ENCODE measurements at places on chromosomes 4 and X.

GRCh38 chr4:18041114-18041513 is 19.6 kb upstream of the LCORL start:
- DNase-seq = no peak

- DNase-seq = no peak
Measured at GRCh38 chrX:109346491-109346890, 135.4 kb downstream of the GUCY2F start.

DNA sequence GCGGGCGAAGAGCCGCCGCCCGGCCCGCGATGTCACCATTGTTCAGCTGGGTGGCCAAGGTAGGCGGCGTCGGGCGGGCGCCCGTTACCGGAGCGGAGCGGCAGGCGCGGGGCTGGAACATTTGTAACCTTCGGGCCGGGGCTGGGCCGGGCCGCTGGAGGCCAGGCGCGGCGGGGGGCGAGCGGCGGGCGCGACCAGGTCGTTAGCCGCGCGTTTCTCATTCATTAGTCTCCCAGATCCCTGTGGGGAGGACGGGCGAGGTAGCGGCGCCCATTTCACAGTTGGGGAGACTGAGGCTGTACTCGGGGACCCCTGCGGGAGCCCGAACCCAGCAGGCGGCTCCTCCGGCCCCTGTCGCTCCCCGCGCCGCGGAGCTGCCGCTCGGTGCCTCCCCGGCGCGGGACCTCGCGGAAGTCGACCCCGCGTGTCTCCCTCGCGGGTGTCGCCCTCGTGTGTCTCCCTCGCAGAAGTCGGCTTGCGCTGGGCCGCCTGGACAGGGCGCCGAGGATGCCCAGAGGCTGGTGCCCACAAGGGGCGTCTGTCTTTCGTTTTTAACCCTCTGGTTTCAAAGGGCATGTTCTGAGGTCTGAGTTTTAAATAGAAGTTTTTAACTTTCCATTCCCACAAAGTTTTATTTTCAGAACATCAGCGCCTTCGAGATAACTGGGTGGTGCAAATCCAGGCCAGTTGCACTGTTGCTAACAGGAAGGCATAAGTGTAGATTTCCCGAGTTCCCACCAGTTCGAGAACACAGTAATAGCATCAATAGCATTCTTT is 17.5 kb downstream of the PTTG2 start:
- peak; percentile 69 for DNase-seq

DNA sequence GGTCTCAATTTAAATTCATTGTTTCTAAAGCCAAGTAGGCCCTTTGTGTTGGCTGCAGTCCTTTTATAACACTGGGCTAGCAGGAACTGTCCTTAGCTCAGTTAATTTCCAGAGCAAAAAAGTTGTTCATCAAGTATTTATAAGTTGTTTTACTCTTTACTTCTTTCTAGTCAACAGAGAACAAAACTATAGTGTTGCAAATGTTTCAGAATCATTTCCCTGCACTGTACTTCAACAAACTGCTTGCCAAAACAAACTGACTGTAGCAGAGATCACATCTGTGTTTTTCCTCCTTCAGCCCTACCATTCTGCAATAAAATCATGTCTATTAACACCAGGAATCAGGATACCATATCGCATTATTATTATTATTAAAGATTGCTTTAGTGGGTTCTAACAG is 168.5 kb upstream of the SH3RF1 start:
- no peak for DNase-seq

GRCh38 chr4:147418226-147418625 is 62.7 kb upstream of the EDNRA start:
- no peak for DNase-seq

DNA sequence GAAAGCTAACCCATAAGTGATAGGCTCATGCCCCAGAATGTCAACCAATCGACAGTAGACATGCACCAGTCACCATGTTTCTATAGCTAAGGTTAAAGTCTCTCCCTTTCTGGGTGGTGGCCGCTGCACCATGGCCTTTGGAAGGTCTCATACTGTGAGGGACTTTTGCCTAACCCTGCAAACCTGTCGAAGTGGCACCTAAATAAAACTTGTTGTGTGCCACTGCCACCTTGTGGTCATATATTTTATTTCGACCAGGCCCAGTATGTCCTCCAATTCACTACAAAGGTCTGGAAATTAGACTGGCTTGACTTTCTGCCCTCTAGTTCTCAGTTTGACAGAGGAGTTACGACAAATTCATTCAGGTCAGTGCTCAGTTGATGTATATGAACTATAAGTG is 163.1 kb downstream of the SMARCA1 start:
- DNase-seq = peak; percentile 38

GRCh38 chr4:73068491-73069337 is 802 bp downstream of the COX18 start:
- DNase-seq = no peak

GRCh38 chr4:4647041-4647440 is 105.2 kb upstream of the STX18 start:
- DNase-seq = no peak

DNA sequence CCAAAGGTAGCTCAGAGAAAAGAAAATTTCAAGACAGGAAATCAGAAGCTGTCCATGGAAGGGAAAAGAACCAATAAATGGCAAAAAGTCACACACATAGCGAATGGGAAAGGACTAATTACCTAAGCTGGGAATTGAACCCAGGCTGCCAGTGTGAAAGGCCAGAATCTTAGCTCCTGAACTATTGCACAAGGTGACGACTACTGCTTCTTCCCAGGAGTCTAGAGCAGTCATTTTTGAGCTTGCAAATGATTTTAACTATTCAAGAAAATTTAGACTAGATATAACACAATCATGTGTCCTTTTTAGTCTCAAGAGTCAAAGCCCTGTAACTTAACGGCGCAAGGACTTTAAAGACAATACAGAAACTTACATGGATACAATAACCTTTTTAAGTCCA is 34.1 kb upstream of the ZNF81 start:
- DNase-seq = no peak

- DNase-seq = peak; percentile 80
Measured at GRCh38 chrX:55486736-55487135, 2.9 kb downstream of the USP51 start.

DNA sequence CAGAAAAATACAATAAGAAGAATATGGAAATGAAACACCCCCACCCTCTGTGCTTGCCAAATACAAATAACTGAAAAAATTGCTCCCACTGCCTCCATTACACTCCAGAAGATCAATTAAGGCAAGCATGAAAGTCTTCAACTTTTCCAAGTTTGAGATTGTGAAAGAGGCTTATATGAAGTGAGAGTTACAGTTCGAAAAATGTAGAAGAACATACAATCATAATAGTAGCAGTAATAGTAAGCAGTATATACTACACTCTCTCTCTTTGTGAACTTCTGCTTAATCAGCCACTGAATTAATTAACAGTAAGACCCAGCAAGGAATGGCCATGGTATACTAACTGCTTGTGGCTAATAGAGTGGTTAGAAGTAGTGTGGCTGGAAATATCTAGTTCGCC is 923.2 kb downstream of the RPA4 start:
- DNase-seq = no peak

DNA sequence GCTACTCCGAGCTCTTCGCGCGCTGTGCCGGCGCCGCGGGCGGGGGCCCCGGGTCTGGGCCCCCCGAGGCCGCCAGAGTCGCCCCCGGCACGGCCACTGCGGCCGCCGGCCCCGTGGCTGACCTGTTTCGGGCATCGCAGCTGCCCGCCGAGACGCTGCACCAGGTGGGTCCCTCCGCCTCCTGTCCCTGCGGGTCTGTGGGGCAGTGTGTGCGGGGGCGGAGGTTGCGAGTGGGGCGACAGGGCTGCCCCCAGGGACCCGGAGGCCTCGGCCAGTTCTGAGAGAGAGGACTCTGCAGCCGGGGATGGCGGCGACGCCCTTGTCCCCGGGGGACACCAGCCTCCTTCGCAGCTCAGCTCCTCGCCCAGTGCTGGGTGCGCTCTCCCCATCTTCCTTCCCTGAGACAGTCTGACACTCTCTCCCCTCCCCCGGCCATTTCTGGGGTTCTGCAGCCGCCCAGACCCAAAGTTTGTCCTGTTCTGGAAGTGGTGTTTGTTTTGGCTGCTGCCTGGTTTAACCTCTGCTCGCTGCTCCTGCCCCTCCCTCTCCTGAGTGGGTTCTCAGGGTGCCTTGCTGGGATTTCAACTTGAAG is 609 bp downstream of the REPS2 start:
- peak; percentile 50 for DNase-seq

- no peak for DNase-seq
Measured at GRCh38 chr4:101287324-101287723, 60.0 kb downstream of the PPP3CA start.

GRCh38 chrX:39299615-39300014 is 498.4 kb downstream of the MID1IP1 start:
- no peak for DNase-seq

DNA sequence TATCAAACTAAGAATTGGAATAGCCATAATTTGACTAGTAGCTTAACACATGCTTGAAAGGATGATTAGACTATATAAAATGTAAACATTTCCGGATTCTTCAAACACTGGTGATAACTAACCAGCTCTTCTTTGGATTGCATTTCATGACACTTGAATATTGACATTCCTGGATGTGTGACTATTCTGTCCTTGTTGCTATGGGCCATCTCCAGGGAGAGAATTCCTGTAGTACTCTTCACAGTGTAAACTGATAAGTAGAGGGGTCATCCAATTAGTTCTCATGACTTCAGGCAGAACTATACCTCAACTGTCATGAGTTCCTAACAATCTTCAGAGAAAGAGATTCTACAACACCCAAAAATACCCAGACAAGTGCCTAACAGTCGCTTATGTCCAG is 1026.7 kb upstream of the TENM3 start:
- DNase-seq = no peak

DNA sequence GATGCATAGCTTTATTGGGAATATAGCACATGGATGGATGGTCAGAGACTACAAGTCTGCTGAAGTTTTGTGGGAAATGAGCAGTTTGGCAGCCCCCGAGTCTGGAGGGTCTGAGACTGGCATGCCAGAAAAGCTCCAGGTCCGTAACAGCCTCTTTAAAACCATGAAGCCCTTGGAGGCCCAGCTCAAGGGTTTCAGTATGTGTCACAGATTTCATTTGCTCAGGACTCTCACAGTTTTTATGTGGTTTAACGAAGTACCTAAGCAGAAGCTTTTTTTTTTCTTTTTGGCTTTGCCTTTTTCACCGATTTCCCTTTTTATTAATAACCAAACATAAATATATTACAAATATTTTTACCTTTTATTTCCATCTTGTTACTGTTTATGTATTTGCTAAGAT is 30.6 kb upstream of the TMEM184C start:
- no peak for DNase-seq

DNA sequence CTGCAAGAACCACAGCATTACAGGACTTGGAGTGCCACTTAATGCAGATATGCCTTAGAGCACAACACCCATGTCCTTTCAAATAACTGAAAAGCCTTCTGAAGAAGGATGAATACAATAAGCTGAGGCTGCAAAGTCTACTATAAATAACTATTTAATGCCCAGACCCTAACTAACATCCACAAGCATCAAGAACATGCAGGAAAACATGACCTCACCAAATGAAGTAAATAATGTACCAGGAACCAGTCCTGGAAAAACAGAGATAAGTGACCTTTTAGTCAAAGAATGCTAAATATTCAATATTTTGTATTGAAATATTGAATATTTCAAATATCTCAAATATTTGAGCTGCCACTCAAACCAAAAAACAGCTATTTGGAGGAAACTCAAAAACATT is 16.9 kb downstream of the ACTRT1 start:
- DNase-seq = no peak

DNA sequence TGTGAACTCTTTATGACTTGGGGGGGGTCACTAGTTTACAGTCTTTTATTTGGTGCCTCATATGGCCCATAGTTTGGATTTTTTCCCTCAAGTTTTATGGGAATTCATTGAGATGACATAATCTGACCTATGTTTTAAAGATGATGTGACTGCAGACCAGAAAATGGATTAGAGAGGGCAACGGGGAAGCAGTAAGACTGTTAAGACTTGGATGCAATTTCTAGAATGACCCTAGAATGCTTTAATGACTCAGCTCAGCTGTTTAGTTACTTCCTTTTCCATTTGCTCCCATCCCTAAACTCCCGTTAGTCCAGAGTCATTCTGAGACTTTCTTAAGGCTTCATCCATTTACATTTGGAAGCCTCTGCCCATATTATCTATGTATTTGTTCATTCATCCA is 59.9 kb upstream of the PDGFRA start:
- DNase-seq = no peak

DNA sequence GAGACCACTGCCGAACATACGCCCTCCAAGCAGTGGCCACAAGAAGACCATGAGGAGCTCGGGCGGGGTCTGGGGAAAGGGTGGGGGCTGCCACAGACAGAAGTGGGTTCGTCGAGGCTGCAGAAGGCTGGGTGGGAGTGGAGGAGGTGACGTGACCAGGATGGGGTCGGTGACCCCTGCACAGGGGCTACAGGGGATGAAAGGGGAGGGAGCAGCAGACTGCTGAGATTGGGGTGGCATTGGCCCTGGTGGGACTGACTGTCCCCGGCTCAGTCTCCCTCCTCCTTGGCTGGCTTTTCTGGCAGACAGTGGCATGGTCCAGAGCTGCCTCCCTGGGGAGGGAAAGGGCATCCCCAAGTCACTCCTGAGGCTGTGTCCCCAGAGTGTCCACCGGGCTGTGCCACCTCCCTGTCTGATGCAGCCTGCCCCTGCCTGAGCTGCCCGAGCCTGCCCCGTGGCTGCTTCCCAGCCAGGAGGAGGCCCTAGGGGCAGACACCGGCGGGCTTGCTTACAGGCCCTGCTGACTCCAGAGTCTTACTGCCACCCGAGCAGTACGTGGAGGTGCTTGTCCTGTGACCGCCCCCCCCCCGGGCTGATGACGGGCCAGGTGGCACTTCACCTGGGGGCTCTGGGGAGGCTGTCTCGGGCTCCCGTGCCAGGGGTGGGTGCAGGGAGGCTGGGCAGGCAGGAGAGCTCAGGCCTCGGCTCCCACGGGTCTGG is 7.2 kb downstream of the SH3BP2 start:
- no peak for DNase-seq

DNA sequence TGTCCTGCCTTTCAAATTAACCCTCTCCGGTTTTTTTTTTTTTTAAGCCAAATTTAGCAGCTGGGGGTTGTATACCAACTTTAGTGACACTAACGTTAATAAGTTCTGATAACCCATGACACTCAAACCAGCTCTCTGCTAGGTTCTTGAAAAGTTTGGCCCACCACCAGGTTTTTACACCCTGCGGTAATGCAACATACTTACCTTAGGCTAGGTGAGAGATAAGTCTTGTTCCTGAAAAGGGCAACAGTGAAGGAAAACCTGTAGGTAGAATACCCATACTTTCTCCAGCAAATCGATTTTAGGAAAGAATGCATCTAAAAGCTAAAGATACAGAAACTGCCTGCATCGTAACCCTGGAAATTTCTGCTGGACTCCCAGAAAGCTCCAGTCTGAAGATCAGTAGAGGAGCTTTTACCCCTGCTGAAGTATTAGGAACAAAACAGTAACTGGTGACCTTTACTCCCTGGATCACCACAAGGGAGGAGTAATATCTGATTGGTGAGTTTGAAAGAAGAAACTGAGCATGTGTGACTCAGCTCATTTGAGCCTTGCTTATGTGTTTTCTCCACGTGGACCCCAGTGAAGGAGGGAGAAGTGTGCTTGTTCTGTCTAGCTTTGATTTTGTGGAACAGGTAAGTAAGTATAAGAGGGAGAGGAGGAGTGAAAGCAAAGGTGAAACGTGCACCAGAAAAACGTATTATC is 34.4 kb upstream of the COX18 start:
- DNase-seq = no peak

GRCh38 chrX:104430072-104430741 is 135.8 kb upstream of the IL1RAPL2 start:
- no peak for DNase-seq

GRCh38 chr4:7156328-7156727 is 36.0 kb upstream of the SORCS2 start:
- peak; percentile 17 for DNase-seq

Measured in head of caudate nucleus (tissue), 42 donors.